ENCODE measurements at places on chromosomes 5 and 9.

GRCh38 chr9:131986089-131986488 is 93.6 kb downstream of the MED27 start:
- DNase-seq: no peak

DNA sequence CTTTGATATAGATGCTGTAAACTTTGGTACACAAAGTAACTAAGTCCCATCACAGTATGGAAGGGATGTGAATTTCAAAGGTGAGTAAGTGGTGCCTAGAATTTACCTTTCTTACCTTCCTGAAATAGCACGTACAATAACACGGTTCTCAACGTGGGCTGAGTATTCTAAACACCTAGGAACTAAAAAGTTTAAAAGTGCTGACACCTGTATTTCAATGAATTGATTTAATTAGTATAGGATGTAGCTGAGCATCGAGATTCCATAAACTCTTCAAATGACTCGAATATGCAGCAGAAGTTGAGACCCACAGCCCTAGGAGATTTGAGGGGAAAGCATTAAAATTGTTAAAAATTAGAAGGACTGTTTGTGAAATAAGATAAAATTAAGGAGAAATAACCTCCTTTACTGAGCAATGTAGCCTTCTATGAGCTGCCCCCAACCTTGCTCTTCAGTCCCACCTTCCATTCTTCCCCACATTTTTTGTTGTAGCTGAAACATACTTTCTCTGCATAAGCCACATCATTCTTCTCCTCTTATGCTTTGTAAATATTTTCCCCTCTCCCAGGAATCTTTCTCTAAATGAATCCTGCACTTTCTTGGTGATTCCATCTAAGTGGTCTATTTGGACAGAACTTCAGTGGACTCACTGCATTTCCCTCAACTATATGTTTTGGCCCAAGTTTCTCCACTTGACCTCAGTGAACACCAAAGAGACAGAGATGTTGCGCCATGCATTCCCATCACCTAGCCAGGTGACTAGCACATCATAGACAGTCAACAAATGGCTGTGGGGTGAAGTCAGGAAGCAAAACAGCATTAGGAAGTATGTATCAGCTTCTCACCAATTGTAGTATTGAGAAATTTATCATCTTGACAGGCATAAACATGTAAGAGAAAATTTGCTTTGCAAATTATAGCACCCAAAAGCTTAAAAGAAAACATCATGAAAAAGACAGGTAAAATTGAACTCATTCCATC is 156.5 kb upstream of the TAS2R1 start:
- DNase-seq: no peak

- no peak for DNase-seq
Measured at GRCh38 chr5:79518718-79519117, 4.8 kb upstream of the HOMER1 start.

DNA sequence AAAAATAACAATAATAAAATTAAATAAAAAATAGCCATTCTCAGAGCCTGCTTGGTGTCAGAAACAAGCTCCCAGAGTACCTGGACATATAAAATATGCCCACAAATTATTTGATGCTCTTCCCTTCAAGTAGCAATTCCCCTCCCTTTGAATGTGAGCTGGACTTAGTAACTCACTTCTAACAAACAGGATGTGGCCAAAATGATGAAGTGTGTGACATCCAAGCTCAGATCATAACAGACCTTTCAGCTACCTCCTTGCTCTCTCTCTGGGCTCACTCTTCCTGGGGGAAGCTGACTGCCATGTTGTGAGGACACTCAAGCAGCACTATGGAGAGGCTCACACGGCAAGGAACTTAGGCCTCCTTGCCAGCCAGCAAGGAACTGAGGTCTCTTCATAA is 69.0 kb downstream of the SPRY4 start:
- DNase-seq: no peak

DNA sequence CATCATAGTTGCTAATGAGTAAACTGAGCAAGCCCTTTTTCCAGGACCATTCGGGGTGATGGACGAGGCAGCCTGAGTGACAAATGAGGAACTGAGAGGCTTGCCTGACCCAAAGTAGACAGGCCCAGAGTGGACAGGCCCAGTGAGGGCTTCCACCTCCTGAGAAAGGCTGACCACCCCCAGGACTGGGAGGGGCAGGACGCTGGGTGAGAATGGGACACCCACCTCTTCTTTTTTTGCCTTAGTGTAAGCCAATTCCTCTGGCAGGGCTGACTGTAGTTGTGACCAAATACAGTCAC is 68.3 kb downstream of the MACROH2A1 start:
- no peak for DNase-seq

All from GM03348 (cell line).